ENCODE measurements at places on chromosomes 16 and 17.

DNA sequence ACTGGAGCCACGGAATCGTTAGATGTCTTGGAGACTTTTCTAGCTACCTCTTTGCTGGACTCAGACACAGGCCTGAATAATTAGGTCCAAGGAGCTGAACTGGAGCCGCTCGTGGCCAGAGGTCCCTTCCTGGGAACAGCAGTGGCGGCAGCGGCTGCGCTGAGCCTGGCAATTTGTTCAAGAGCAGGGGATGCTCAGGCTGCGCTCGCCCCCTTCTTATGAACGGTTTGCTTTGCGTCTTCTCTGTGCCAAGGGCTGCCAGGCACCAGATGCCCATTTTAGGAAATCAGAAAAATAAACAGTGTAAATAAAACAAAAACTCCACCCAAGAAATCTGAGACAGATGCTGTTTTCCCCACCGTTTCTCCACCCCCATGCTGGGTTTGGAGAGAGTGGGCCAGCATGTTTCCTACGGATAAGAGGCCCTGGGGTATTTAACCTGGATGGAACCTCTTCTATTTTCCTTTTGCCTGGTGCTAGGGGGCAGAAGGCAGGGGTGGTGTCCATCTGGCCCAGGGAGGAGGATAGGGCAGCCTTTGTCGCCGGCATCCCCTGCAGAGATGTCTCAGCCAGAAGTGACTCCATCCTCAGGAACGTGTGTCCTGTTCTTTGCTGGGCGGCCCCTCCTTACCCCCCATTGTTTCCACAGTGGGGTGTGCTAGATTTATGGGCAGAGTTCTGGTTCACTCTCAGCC lies 163.4 kb downstream of the SEC14L1 start:
- DNase-seq: no peak

GRCh38 chr16:30902029-30902972 lies 5.9 kb downstream of the CTF1 start:
- DNase-seq: no peak

GRCh38 chr17:63015824-63016223 lies 49.8 kb downstream of the TANC2 start:
- DNase-seq: no peak

DNA sequence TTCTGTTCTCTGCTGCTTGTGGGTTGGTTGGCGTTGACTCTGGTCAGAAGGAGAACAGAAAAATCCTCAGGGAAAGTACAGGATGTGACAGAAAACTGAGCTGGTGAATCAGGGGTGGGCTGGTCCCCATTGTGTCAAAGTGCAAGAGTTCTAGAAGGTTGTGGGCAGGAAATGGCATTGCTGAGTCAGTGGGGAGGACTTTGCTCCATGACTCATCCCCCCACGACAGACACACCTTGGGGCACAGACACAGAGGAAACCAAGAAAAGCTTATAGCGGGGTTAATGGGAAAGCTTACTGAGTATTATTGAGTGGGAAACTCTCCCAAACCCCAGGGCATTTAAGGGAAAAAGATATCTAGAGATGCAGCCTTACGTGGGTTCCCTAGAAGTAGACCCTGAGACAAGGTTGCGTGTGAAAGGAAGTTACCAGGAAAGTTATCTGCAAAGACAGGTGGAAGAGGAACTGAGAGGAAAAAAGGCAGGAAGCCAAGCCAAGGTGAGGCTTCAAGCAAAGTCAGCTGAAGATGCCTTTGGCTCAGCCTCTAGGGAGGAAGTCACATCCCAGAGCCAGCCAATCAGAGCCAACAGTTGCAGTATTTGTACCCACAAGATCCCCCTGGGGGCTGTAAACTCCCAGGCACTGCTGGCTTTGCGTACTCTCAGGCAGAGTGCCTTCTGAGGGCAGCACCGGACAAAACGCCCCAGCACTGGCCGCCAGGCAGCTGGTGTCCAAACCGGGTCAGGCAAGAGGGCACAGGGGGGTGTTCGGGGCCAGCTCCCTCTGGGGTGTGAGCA lies 86.4 kb downstream of the FOXL1 start:
- DNase-seq: peak; percentile 40

DNA sequence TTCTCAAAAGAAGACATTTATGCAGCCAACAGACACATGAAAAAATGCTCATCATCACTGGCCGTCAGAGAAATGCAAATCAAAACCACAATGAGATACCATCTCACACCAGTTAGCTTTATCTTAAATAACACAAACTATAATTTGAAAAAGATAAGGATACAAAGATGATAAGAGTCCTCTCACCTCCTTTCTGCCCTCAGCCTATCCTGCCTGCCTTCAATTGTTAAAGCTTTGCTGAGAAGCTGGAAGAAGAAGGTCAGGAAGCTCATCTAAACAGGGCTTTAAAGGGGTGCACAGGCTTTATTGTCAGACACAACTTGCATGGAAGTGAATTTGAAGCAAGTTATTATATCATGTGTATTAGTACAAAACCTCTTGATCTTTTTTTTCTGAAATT lies 676.3 kb upstream of the GOT2 start:
- DNase-seq: no peak

DNA sequence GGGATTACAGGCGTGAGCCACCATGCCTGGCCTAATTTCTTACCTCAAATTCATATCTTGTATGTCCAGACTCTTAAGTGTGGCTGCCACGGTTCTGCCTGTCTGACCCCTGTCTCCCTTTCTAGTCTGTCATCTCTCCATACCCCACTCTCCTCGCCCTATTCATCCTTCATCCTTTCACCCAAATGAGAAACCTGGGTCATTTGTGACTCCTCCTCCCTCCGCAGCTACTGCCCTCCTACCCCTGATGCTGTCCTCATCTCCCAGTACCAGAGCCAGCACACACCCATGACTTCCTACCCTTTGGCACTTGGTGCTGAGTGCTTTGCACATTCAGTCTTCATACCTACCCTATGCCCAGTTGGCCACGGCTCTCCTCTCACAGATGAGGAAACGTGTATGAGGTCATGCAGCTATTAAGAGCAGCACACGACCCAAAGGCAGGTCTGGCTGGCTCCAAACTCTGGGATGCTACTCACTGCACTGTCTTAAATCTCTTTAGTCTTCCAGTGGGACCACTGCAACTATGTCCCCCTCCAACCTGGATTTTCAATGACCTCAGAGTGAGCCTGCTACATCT lies 1.6 kb downstream of the SPATA32 start:
- DNase-seq: no peak

GRCh38 chr17:1237471-1237870 lies 32.8 kb upstream of the BHLHA9 start:
- DNase-seq: no peak

- DNase-seq: no peak
These were observed 70.3 kb downstream of the SDR42E1 start for GRCh38 chr16:81940781-81941560.

GRCh38 chr16:72532906-72533410 lies 361.0 kb upstream of the PMFBP1 start:
- no peak for DNase-seq

GRCh38 chr17:81996232-81996756 lies 18.9 kb downstream of the ASPSCR1 start:
- DNase-seq: no peak

DNA sequence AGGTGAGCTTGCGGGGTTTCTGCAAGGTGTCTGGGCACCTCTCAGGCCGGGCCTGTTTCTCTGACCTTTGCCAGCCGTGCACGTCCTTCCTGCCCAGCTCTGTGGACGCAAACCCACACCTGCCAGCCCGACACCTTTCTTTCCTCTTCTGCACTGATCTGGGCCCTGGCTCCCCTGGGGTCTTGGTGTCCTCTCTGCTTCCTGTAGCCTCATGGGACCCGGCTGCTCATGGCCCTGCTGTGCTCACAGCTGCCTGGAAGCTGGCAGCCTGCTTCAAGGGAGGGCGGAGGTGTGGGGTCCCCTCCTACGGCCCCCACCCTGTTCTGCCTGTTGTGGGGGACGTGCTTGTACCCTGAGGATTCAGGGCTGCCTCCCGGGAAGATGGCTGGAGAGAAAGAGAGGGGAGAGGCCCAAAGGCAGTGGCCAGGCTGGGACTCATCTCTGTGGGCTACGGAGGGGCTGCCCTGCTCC lies 342.4 kb downstream of the SEC14L1 start:
- DNase-seq: no peak

DNA sequence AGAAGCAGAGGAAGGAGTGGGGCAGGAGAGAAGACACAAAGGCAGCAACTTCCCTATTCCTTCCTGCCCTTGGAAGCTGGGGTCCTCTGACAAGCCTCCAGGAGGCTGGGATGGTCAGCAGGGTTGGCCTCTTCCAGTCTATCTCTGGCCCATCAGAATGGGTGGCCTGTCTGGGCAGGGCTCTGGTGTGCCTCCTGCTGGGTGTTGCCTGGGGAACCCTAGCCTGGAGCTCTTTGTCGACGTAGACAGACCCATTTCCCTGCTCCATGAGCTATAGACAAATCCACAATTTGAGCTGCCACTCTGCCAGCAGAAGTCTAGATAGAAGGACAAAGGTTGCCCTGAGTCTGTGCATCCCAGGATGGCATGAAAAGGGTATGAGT lies 11.4 kb downstream of the IGFBP4 start:
- DNase-seq: no peak

DNA sequence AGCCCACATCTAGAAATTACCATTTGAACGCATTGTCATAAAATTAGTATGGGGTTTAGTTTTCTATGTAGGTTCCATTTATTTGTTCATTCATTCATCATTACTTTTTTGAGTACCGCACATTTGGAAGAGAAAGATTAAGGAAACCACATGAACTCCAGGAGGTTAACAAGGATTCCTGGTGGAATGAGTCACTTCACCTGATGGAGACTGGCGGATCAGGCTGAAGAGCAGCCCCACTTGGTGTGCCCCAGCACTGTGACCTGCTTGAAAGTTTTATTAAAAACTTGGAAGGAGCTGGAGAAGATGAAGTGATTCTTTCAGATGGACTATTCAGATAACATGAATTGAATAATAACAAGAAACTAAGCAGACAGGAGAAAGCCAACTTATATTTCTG lies 293.6 kb upstream of the CDH11 start:
- DNase-seq: no peak

DNA sequence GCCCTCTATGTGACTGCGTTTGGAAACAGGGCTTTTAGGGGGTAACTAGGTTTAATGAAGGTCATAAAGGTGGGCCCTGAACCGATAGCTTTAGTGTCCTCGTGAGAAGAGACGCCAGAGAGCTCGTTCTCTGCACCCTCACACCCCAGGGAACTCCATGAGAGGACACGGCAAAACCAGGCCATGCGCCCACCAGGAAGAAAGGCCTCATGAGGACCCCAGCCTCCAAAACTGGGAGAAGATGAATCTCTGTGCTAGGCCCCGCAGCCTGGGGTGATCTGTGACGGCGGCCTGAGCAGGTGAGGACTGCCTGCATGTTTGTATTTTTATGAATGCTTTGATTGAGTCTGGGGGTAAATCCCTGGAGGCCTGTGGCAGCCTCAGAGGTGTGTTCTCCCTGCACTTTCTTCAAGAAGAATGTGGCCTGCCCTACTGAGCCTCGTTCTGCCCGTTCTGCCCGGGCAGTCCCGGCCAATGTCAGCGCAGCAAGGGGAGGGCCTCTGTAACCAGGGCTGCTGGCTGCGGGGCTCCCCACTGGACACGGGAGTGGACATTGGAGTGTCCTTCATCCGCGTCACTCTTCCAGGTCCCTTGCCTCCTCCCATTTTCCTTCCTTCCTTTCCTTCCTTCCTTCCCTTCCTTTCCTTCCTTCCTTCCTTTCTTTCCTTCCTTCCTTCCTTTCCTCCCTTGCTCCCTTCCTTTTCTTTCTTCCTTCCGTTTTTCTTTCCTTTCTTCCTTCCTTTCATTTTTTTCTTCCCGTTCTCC lies 6.8 kb upstream of the RNF213 start:
- DNase-seq: no peak

GRCh38 chr17:29980261-29980660 lies 38.8 kb downstream of the EFCAB5 start:
- no peak for DNase-seq

- no peak for DNase-seq
These were observed 889 bp downstream of the MBTD1 start for GRCh38 chr17:51258756-51259563.

- DNase-seq: no peak
These were observed 286.7 kb downstream of the SEC14L1 start for GRCh38 chr17:77427391-77427991.

DNA sequence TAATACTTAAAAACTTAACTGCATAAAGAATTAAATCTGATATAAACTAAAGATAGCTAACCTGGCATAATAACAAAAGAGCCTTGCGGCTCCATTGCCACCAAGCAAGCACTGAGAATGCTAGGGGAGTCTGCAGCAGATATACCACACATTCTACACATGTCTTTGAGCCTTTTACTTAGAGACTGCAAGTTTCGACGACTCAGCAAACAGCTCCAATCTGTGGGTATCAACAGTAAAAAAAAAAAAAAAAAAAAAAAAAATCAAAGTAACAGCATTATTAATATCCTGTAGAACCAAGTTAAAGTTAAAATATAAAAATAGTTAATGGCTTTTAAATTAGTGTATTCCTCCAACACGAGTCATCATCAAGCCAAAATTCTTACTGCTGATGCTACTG lies 27.8 kb upstream of the INTS2 start:
- DNase-seq: no peak

DNA sequence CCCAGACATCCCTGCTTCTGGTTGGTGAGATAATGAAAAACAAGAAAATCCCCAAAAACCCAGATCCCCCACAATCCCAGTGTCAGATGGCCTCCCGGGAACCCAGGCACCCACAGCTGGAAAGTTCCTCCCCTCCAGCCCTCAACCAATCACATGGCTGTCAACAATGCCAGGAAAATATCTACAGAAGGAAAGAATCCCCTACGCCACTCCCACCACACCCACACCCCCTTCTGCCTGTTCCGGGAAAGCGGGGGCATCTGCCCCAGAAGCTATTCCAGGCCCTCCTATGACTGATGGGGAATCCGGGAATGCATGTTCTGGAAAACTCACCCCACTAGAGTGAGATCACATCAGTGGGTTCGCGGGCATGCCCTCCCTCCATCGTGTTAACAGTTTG lies 1.8 kb downstream of the TMEM95 start:
- no peak for DNase-seq

GRCh38 chr17:61247439-61247838 lies 152.2 kb upstream of the TBX2 start:
- no peak for DNase-seq

- no peak for DNase-seq
These were observed 221.9 kb downstream of the C16orf95 start for GRCh38 chr16:87095271-87095670.

DNA sequence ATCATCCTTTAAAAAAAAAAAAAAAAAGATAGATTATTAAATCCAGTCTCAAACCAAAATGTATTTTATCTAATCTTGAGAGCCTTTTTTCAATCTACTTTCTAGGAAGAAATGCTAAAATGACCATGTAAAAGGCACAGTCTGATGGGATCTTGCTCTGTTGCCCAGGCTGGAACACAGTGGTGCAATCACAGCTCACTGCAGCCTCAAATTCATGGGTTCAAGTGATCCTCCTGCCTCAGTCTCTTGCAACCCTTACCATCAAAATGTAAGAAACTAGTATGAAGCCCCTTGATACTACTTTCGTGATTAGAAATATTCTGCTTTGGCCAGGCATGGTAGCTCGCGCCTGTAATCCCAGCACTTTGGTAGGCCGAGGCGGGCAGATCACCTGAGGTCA lies 70.8 kb downstream of the HELZ start:
- no peak for DNase-seq

GRCh38 chr17:29449865-29450671 lies 59.9 kb downstream of the TAOK1 start:
- no peak for DNase-seq

GRCh38 chr17:81713004-81713555 lies 996 bp downstream of the SLC25A10 start:
- DNase-seq: no peak

- no peak for DNase-seq
These were observed 723 bp downstream of the NTHL1 start for GRCh38 chr16:2046893-2047329.

Measured in stimulated activated CD8-positive, alpha-beta memory T cell treated with anti-CD3 and anti-CD28 coated beads, Interleukin-7, amount 100 ng/mL, for 24 hours (primary cell).